ENCODE measurements at places on chromosomes 6 and 20.
A peak's percentile ranks its signal among the peaks of the same experiment; 100 is the strongest.

- DNase-seq, result peak; percentile 67
Observed at GRCh38 chr6:83417880-83418663, 12.8 kb downstream of the ME1 start.

- no peak for DNase-seq
Observed at GRCh38 chr6:87938287-87938686, 109.4 kb upstream of the SPACA1 start.

DNA sequence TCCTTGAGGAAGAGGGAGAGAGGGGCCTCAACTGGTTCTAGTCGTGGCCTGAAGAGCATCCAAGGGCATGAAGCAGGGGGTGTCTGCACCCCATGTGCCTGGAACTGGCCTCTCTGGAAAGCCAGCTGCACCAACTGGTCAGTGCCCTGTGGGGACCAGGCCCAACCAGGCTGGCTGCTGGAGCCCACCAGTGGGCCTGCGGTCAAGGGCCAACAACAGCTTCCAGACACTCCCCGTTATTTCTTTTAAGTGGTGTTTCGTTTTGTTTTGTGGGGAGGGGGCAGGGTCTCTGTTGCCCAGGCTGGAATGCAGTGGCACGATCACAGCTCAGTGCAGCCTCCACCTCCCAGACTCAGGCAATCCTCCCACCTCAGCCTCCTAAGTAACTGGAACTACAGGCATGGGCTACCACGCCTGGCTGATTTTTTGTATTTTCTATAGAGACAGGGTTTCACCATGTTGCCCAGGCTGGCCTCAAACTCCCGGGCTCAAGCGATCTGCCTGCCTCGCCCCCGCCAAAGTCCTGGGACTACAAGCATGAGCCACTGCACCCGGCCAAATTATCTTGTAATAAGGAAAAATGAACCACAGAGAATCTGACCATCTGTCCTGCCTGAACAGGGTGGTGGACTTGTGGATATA, 11.9 kb upstream of the C20orf144 start:
- no peak for DNase-seq

GRCh38 chr20:45467861-45468260, 1.7 kb upstream of the WFDC2 start:
- no peak for DNase-seq

DNA sequence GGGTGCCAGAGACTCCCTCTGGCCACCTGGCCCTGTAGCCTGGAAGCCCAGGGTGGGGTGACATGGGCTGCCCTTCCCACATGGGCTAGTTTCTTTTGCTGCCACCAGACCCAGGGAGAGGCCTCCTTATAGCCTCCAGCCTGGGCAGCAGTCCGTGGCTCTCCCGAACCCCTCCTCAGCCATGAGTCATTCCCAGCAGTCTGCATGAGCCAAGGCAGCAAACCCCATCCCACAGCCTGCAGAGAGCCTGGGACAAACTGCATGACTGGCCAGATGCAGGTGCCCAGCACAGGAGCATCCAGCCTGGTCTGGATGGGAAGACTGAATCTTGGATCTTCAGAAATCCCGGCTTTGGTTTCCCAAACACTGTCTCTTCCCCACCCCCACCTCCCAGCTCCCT, 75.7 kb downstream of the MRPL14 start:
- DNase-seq, result peak; percentile 71

DNA sequence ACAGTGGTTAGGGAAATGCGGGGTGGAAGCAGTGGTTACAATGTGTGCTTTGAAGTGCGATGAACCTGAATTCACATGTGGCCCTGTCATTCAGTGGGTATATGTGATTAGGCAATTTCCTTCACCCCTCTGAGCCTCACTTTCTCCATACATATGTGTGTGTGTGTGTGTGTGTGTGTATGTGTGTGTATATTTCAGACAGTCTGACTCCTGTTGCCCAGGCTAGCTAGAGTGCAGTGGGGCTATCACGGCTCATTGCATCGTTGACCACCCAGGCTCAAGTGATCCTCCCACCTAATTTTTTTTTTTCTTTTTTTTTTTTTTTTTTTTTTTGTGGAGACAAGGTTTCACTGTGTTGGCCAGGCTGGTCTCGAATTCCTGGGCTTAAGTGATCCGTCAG, 6.3 kb downstream of the PPP1R14C start:
- DNase-seq, result no peak

DNA sequence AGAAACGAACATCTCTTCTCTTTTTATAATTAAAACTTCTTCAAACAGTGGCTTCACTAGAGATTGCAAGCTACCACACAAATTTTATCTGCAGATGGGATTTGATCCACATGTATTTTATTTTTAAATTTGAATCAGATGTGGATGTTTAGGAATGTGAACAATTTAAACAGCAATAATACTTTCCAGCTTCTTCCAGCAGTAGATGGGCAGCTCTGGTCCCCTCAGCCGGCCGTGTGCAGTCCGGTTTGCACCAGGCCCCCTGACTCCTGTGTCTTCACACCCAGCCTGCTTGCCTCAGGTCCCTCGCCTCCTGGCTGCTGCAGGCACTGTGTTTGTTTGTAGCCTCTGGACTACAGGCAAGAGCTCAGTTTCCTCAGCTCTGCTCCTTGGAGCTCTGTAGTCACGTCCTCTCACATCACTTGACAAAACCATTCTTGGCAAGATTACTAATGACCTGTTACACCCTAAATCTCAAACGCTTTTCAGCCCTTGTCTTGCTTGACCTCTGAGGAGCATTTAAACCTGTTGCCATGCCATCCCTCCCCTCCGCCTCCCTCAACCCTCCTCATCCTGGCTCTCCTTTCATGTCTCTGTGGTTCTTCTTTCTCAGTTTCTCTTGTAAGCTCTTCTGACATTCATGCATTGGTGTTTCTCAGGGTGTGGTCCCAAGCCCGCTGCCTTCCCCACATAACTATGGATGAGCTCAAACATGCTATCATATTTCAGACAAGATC, 13.2 kb upstream of the ZBTB24 start:
- DNase-seq, result peak; percentile 40

DNA sequence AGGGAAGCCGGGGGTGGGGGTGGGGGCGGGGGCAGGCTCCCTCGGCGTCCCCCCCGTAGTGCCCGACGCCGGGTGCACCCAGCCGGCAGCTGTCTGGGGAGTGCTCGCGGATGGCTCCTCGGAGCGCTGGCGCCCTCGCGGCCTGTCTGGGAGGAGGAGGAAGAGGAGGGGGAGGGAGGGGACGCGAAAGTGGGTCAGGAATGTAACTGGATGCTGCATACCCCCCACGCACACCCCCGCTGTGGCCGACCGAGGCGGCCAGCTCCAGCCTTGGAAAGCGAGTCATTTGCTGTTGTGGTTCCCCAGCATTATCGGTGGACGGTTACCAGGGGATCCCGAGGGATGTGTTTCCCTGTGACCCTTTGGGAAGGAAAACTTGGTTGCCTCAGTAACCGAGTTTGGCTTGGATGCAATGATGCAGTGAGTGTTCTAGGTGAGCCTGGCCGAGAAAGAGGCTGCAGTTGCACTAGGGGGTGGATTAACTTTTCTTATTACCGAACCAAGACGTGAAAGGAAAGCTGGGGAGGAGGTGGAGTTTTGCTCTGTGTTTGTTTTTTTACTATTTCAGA, 55.2 kb upstream of the RREB1 start:
- peak; percentile 62 for DNase-seq

- DNase-seq, result peak; percentile 73
Observed at GRCh38 chr6:134882426-134883038, 67.4 kb downstream of the ALDH8A1 start.

DNA sequence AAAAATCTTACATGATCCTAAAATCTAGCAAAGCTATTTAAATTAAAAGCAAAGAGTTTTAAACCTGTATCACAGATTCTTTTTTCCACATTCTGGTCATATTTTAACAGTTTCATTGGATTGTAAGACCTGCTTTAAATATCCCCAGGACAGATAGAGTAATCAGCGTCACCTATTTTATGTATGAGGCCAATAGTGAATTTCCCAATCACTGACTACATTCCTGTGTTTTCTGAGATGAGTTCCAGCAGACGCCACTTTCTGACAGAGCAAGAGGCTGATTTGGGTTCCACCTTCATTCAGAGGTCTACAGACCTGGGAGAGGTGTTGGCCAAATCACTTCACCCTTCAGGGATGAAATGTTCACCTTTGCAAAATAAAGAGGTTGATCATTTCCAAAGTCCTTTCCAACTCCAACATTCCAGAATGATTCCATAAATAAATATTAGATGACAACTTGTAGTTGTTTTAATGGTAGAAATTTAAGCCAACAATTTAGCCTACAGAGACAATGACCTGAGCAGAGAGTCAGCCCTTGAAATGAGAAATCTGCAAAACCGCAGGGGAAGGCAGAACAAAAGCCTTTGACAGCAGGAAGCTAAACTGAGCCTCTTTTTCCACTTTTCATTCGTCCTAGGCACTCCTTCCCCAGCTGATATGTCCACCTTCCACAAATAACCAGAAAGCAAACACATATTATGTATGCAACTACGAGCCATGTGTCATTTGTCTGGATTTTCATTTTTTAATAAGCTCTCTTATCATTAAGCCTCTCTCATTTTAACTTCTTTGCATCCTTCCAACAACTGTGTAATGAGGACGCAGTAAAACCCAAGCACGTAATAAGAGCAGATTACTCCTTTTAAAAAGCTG, 105.2 kb downstream of the TFAP2A start:
- DNase-seq, result no peak

DNA sequence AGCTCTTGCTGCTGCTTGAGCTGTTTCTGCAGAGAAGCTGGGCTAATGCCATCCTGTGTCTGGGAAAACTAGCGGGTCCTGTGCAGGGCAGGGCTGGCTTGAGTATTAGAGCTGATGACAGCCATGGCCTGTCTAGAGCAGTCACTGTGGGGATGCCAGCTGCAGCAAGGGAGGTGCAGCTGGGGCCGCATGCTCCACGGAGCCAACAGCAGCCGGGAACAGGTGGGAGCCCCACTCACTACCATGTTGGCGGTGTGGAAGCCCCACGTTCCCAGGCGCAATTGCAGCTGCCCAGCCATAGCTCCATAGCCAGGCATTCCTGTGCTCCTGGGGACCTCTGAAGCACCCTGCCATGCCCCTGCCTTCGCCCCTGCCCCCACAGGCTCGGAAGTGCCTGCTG, 212.9 kb downstream of the TFAP2C start:
- DNase-seq, result no peak

DNA sequence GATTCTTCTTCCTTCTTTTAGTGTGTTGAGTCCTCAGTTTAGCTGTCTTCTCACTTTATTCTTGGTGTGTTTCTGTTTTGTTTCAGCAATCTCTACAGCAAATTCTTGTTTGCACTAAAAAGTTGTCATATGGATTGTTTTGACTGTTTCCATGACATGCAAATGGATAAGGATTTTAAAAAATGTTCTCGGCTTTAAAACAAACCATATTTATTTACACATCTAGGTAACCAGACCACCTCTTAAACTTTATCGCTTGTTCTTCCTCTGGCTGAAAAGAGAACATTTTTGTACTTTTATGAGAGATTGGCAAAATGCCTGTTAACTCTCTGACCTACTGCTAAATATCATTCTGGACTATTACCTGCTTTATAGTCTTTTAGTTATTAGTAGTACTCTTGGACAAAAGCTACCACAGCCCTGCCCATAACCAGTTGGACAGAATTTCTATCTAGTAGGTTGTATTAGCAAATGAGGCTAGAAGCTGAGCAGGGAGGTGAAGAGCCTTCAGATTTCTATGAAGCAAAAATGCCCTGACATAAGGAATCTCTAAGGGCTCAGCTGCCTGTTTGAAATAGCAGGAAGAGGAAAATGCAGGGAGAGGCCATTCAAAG, 268.3 kb downstream of the CD109 start:
- peak; percentile 23 for DNase-seq

- DNase-seq, result no peak
Observed at GRCh38 chr6:118146584-118146983, 239.5 kb downstream of the SLC35F1 start.

DNA sequence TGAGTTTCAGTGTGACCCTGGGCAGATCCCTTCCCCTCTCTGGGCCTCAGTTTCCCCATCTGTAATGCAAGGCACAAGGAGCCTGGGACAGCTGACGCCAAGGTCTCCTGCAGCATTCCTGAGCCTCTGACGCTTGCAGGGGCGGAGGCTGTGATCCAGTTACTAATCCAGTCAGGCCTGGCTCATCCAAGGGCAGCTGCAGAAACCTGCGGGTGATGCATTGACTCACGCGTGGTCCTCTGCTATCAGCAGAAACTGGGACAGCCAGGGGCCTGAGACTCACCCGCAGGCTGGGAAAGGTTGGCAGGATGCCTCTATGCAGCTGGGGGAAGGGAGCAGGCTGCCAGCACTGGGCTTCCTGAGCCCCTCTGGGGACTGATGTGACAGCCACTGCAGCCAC, 65.0 kb upstream of the SIRPA start:
- peak; percentile 92 for DNase-seq

DNA sequence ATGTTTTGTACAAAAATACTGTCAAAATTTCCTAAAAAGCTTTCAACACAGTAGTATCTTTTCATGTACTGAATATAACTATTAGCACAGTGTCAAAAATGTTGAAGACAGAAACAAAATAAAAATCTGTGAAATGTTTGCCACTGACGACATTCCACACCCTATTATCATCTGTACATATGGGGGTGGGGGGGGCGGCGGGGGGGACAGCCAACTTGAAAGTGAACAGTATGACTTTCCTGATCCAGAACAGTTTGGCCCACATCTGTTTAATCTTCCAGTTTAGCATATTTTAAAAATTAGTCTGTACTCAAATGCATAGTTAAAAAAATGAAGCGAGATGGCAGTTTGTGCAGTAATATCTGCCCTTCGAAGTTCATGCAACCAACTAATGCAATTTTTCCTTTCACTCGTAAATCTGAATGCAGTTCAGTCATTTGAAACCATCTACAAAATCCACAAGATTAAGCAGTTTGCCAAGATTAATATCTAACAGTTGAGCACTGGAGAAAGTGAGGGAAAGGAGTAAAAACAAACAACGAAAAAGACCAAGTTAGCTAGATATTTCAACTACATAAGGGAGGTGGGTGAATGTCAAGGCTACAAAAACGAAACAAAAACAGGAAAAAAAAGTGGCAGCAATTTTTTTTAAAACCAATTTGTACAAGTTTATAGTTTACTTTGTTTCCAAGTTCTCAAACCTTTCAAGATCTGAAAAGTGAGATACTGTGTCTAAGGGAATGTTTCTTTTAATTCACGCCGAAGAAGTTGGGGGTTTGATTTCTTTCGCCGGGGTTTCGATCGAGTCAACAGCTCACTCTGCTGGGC, 1.9 kb downstream of the CITED2 start:
- DNase-seq, result peak; percentile 26

- no peak for DNase-seq
Observed at GRCh38 chr6:95227351-95227750, 350.0 kb upstream of the MANEA start.

DNA sequence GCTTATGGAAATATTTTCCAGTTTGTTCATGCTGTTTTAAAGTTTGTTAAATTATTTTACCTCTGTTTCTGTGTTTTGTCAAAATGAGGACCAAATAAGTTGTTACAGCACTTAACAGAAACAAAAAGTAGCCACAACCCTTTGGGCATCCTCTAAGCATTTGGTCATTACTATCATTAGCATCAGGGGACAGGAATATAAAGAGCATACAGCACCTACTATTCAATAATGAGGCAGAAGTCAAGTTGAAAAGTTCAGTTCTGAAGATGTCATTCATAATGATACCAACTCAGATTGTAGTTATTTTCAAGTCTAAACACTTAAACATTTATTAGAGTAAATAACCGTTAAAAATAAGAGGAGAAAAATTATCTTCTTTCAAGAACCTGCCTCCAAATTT, 862.3 kb upstream of the FLRT3 start:
- no peak for DNase-seq

All from AG10803 (cell line).